Ammon's horn (tissue), 1 donor: ENCODE measurements at places on chromosomes 2 and 18.

- DNase-seq = no peak
Observed at GRCh38 chr2:11100130-11100529, 55.1 kb upstream of the SLC66A3 start.

DNA sequence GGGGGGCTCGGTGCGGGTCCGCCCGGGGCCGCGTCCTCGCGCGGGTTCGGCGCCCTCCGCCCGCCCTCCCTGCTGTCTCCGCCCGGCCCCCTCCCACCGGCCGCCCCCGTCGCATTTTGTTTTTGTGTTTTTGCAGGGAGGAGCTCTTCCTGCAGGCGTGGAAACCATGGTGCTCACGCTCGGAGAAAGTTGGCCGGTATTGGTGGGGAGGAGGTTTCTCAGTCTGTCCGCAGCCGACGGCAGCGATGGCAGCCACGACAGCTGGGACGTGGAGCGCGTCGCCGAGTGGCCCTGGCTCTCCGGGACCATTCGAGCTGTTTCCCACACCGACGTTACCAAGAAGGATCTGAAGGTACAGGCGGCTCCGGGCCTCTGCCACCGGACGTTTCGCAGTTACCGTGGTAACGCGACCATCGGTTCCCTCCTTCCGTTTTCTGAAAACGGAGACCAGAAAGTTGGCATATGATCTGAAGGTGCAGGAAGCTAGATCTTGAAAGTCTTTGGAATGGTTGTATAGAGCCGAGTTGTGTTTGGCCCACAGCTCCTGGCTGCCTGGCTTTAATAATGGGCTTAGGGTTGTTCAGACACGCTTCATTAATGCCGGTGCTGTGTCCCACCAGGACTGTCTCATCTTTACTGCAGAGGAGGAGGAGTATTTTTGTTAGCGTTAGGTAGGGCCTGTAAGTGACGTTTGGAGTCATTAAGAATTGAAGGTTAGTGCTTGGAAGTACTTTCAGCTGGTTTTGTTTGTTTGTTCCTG is 891 bp downstream of the KDM3A start:
- peak; percentile 63 for DNase-seq

DNA sequence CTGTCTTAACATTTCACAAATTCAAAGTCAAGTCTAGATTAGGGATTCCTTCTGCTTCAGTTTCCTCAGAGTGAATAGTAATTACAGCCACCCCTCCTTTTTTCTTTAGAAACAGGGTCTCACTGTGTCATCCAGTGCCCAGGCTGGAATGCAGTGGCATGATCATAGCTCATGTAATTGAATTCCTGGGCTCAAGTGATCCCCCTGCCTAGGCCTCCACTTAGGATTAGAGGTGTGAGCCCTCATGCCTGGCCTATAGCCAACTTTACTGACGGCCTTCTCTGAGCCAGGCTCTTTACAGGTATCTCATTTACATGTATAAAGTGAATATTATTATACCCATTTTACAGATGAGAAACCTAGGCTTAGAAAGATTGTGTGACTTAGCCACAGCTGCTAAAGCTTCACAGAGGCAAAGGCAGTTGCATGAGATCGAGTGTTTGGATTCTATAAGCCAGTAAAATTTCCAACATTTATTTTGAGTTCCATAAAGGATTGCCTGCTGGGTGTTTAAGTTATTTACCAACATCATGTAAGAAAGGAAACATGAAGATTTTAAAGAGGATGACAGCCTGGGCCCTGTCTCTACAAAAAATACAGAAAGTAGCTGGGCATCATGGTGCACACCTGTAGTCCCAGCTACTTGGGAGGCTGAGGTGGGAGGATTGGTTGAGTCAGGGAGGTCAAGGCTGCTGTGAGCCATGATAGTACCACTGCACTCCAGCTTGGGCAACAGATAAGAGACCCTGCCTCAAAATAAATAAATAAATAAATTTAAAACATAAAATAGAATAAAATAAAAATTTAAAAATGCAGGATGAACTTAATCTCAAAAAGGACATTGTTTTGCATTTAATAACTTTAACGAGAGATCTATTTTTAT is 1.8 kb downstream of the ENOSF1 start:
- no peak for DNase-seq

GRCh38 chr18:8951491-8951890 is 151.0 kb upstream of the NDUFV2 start:
- no peak for DNase-seq

DNA sequence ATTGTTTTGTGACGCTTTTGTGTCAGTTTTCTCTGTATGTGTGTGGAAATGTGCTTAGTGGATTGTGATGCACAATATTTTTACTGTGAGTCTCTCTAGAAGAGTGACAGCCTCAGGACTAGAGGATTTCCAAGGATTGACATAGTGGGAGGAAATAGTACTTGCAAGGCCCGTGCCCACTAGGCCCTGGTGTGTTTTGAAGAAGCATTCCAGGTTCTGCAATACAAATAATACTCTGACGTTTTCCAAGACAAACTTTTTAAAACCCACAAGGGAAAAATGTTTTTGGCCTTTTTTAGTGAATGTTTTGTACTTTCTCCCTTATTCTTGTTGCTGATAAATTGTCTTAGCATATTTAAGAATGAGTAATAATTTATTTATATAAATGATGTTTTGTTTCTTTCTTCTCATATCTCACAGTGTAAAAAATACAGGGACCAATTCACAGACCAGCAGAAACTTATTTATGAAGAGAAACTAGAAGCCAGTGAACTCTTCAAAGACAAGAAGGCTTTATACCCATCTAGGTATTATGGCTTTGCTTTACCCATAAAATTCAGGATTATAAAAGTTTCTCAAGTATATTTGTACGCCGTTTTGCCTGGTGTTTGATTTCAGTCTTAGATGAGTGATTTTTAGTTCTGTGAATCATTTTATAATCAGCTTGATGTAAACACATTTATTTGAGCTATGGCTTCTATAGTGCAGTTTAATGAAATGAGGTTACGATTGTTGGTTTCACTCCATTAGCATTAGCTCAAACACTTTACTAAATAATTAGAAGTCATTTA is 165.6 kb downstream of the MYO1B start:
- DNase-seq = no peak

- no peak for DNase-seq
Observed at GRCh38 chr18:75086494-75087034, 122.4 kb downstream of the PTGR3 start.

- DNase-seq = no peak
Observed at GRCh38 chr18:9348079-9348671, 13.6 kb downstream of the TWSG1 start.

DNA sequence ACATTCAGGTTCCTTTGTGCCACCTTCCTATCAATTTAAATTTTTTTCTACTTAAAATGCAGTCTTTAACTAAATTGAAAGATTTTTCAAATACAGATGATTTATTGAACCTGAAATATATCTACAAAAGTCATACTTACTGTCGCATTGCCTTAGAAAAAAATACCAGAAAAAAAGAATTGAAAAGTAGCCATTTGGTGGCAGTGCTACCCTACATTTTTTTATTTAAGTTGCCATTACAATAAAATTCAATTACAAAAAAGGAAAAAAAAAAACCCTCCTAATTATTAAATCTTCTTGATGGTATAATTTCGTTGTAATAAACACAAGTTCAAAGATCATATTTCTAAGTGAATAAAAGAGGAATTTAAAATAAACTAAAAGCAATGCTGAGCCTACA is 43.4 kb downstream of the DSC3 start:
- DNase-seq = no peak

GRCh38 chr2:240596491-240596931 is 10.0 kb downstream of the CAPN10 start:
- peak; percentile 77 for DNase-seq

GRCh38 chr2:180524499-180524898 is 455.9 kb upstream of the UBE2E3 start:
- DNase-seq = no peak

GRCh38 chr2:11778923-11779757 is 32.7 kb downstream of the LPIN1 start:
- peak; percentile 80 for DNase-seq

DNA sequence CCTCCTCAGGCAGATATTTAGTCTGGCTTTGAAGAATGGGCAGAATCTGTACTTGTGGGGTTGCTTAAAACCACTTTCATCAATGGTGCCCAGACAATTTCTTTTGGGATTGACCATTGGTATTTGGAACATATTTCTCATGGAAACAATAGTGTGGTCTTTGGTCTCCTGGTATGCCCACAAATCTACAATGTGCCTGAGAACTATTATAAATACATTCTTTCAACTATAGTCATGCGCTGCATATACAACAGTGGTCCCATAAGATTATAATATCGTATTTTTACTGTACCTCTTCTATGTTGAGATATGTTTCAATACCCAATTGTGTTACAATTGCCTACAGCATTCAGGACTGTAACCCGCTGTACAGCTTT is 34.8 kb upstream of the PPP4R1 start:
- no peak for DNase-seq

DNA sequence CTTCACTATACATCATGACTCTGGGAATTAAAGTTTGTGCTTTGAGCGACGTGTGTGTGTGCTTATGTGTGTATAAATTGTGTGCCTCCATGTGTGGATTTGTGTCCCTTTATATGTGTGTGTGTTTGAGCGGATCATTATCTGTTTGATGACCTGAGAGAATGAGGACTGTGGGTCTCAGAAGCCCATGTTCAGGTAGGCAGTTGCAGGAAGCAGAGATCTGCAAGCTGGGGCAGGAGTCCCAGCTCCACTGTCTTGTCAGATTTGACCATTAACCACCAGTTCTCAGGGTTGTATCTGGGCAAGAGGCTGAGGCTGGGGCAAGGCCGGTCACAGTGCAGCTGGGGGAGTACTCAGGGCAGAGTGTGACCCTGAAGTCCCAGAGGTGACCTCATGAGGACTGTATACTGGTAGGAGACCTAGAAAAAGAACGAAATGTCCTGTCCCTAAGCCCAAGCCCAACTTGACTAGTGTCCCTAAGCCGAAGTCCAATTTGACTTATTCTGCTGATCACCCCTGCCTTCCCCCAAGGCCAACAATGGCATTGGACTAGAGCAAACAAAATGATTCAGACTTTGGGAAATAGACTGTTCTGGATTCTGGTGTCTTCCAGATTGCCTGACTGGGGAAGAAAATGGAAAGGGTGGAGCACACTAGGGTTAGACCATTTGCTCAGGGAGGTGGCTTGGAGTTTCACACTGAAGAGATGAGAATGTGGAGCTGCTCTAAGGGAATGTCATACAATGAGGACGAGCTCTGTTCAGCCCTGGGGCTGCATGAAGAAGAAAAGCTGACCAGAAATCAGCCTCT is 28.1 kb downstream of the RHOB start:
- DNase-seq = no peak

DNA sequence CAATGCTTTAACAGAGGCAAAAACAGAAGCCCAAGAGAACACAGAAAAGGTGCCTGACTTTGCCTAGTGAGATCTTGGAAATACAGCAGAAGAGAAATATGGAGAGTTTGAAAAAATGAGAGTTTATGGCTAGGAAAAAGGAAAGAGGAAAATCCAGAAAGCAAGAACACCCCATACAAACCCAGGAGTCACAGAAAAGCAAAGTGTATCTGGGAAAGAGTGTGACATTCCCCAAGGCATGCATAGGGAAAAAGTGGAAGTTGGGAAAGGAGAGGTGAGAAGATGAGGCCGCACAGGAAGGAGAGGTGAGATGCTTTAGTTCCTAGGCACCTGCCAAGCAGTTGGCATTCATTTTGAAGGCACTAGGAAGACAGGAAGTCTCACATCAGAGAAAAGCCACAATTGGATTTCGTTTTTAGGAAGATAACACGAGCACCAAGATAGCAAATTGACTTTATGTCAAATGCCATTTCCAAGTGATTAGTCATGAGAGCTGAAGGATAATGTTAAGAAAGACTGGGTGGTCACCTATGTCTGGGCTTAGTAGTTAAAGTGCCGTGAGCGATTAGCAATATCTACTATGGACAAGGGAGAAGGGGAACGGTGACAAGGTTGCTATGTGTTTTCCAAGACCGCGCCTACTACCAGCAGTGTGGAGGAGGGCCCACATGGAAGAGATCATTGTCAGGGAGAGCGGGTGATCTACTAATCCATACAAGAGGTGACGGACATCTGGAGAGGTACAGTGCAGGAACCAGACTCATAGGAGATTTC is 224.1 kb upstream of the PARD3B start:
- no peak for DNase-seq

DNA sequence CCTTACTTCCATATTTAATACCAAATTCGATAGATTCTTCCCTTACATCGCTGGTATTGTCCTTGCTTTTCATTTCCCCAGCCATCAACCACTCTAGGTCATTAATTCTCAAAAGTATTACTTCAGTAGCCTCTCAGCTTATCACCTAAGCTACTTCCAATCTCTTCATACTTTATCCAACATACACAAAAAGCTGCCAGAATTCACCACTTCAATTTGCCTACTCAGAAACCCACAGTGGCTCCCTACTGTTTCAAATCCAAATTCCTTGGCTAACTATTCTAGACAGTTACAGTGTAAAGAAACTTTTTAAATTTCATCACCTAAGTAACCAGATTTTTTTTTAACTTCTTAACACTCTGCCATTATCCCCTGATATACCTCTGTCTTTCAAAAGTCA is 4.7 kb downstream of the SLC25A12 start:
- no peak for DNase-seq

GRCh38 chr2:105757433-105757832 is 12.7 kb downstream of the NCK2 start:
- DNase-seq = no peak

DNA sequence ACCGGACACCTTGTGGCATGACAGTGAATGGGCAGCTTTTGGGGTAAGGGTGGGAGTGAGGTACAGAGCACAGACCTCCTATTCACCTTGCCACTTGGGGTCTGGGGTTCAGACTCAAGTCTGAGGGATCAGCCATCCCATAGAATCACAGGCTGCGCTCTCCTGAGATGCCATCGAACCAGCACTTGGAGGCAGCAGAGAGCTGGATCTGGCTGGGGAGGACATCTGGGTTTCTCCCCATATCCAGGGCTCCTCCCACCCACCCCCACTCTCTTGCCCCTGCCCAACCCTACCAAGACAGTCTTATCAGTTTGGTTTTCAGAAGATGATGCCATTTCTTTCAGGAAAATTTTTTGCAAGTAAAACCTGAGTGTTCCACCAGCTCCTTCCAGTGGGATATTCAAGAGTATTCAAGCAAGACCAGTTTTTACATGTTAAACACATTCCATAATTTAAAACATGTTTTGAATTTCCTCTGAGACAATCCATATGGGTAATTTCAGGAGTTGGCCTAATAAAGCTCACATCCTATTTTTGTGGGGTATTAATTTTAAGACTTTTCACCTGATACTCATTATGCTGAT is 29.2 kb upstream of the TEX44 start:
- peak; percentile 91 for DNase-seq

DNA sequence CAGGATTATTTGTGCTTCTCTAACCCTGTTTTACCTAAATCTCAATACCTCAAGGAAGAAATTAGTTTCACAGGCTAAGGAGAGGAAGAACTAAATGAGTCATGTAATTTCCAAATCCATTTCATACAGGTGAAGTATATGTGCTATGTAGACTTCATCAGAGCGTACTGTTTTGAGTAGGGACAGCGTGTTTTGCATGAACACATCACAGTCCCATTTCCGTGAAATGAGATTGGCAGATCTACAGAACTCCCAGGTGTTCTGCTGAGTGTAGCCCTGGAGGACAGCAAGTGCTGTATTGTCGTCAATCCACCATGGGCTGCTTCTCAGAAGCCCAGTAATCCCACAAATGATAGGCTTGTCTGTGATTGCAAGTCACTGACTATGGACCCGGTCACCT is 97.7 kb downstream of the XRCC5 start:
- no peak for DNase-seq
